ENCODE measurements at places on chromosomes 16 and 17.

DNA sequence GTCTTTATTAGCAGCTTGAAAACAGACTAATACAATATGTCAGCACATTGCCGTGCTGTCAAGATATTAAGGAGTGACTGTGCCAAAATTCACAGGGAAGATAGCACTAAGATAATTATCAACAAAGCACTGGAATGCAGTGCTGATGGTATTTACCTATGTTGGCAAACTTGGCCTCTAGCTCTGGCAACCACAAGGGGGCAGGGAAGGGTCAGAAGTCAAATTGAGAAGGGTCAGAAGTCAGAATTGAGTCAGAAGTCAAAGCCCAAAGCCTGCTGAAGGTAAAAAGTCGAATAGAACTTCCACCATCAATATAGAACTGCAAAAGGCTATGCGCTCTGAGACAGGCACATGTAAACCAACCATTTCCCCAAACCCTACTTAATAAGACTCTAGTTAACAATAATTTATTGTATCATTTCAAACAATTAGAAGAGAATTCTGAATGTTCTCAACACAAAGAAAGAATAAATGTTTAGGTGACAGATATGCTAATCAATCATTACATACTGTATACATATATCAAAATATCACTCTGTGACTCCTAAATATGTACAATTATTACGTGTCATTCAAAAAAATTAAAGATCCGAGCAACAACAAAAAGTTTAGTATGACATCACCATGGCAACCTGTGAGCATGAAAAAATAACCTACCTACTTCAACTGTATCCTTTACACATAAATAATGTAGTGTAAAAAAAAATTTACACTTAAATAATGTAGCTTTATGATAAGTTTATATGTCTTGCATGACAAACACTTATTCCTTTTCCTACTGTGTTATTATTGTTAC is 916.1 kb downstream of the KCNJ2 start:
- no peak for DNase-seq

DNA sequence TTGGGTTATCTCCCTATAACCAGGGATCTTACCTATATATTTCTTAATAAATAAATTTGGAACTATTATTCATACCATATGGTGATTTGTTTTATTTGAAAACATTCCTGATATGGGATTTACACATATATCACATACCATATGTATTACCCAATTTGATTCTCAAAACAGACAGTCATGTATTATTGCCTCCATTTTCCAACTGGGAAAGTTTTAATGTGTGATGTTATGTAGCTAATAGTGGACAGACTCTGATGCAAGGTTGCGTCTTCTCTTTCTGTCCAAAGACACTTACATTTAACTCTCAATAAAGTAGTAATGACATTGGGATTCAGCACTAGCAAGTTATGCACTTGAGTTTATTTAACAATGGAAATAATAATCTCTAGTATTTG is 1.1 kb downstream of the KRTAP9-9 start:
- DNase-seq, result no peak

DNA sequence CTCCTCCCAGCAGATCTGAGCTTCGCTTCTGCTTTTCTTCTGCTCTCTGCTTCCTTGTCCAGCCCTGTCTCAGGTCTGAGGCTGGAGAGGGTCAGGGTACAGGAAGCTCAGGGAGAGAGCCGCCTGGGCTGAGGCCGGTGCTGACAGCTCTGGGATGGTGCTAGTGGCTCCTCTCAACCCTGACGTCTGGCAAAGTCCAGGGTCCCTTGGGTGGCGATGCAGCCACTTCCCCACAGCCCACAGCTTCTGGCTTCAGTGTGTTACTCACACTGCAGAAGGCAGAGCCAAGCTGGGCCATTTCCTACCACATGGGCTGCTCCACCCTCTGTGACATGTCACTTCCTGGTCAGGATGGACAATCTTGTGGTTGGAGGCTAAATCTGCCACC is at the start of gene CD300C:
Gene CD300C, minus strand, starts transcription at position 273 of the 388 bp plus-strand sequence. CDS start 333 bp downstream, outside the sequence.
- DNase-seq, result no peak

DNA sequence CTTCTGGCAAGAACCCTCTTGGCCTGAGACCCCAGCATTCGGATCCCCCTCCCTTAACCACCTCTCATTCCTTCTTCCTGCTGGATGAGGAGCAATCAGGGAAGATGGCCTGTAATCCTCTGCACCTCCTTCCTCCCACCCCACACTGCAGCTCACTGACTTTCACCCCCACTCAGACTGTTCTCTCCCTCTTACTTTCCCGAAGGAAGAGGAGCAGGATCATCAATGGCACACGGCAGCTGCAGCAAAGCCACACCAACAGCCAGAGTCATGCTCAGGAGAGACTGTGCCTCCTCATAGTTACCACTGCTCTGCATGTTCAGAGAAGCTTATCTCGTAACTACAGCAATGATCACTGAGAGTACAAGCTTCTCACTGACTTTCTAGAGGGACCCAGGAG is 10.1 kb upstream of the TMEM101 start:
- no peak for DNase-seq

GRCh38 chr17:57522042-57523005 is 222.8 kb downstream of the CCDC182 start:
- no peak for DNase-seq

DNA sequence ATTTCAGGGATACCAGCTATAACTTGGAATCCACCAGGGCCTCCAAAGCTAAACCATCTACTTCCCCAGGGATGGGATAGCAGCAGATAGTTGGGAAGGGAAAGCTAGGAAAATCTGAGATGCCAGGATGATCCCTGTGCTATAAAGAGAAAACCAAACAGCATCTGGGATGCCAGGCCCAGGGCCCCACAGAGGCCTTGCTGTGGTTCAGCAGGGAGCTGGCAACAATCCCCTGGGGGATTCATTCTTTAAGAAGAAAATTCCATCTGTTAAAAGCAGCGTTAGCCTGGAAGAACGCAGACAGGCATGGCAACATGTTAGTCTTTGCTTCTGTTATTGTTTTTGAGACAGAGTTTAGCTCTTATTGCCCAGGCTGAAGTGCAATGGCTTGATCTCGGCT is 16.6 kb downstream of the MYO18A start:
- no peak for DNase-seq

- DNase-seq, result no peak
These were observed 12.7 kb downstream of the CNEP1R1 start for GRCh38 chr16:50037662-50038220.
